Stimulated activated CD8-positive, alpha-beta memory T cell treated with anti-CD3 and anti-CD28 coated beads, Interleukin-4, amount 100 ng/mL, for 1 hour (primary cell): ENCODE measurements at places on chromosomes 2 and 18.

- no peak for DNase-seq
Measured at GRCh38 chr2:160747501-160748170, 254.0 kb upstream of the RBMS1 start.

- DNase-seq, result no peak
Measured at GRCh38 chr18:8689517-8689916, 15.8 kb upstream of the MTCL1 start.

DNA sequence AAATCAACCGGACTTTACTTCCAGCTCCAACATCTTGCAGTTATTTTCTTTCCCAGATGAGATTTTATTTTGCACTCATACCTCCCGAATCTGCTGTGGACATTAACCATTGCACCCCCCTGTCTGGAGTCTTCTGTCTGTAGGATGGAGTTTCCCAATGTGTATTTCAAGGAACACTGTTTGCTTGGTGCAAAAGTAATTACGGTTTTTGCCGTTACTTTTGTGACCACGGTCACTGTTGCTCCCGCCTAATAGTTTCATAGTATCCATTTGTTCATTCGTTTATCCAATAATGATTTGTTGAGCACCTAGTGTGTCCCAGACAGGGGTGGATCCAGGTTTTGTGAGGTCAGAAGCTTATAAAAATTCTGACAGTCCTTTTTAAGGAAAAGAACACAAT is 90.3 kb upstream of the BCL11A start:
- no peak for DNase-seq

- no peak for DNase-seq
Measured at GRCh38 chr2:215487002-215487372, 51.1 kb upstream of the FN1 start.

DNA sequence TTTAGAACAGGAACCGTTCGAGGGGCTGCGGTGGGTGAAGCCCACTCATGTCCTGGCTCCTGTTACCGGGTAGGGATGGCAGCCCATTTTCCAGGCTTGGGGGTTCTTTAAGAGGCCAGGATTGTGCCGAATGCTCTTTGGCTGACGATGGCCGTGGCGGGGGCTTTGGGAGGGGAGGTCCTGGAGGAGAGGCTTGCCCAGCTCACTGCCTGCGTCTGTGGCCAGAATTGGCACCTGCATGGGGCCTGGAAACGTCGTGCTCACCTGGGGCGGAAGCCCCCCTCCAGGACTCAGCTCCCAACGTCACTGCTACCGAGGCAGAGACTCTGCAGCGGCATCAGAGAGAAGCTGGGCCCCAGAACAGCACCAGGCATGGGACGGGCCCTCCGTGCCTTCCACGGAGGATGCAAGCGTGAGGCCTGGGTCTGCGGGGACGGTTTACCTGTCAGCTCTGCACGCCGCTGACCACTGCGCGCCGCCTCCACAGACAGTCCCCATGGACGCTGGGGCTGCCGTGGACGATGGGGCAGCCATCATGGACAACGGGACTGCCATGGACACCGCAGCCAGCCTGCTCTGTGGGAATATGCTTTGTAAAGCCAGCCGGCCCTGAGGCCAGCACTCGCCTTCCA is 82.9 kb downstream of the NFATC1 start:
- DNase-seq, result no peak

DNA sequence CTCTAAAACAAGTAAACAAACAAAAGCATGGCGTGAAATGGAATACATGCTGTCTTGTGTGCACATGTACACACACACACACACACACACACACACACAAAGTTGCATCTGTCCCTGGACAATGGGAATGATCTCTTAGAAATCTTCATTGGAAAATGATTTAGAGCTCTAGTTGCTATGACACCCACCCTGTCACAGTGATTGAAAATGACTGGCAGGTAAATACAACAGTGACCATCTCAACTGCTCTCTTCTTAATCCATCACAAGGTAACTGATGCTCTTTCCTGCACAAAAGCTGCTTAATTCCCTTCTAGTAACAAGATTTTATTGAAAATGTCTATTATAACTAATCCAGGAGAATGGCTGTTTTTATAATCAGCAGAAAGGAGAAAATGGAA is 1011.7 kb upstream of the GYPC start:
- no peak for DNase-seq

GRCh38 chr2:171894612-171894947 is 536 bp upstream of the SLC25A12 start:
- DNase-seq, result no peak

- no peak for DNase-seq
Measured at GRCh38 chr2:236568068-236568921, 1.3 kb upstream of the ACKR3 start.

DNA sequence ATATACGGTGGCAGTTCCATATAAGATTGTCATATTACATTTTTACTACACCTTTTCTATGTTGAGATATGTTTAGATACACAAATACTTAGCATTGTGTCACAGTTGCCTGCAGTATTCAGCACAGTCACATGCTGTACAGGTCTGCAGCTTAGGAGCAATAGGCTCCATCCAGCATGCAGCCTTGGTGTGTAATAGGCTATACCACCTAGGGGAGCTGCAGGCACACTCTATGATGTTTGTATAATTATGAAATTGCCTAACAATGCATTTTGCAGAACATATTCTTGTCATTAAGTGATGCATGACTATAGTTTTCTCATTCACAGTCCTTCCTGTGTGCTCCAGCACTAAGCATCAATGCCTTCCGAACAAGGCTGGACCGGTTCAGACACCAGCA is 133.4 kb downstream of the NDUFA10 start:
- DNase-seq, result no peak

GRCh38 chr18:9994026-9994570 is 80.3 kb downstream of the VAPA start:
- DNase-seq, result no peak

DNA sequence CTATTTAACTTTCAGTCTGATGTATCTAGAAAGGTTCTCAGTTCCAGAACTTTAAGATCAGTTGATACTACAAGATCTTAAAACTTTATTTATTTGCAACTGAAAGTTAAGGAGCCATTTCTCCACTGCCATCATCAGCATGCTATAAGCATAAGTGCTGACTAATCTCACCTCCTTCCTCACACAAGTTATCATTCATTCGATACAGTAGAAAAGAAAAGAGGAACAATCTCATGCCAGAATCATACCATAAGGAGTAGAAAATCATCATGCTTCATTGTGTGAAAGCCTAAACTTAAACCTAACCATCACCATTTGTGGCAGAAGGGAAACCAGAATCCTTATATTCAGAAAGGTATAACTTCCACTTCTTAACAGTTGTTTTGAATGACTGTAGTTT is 176.6 kb upstream of the NRXN1 start:
- DNase-seq, result no peak

DNA sequence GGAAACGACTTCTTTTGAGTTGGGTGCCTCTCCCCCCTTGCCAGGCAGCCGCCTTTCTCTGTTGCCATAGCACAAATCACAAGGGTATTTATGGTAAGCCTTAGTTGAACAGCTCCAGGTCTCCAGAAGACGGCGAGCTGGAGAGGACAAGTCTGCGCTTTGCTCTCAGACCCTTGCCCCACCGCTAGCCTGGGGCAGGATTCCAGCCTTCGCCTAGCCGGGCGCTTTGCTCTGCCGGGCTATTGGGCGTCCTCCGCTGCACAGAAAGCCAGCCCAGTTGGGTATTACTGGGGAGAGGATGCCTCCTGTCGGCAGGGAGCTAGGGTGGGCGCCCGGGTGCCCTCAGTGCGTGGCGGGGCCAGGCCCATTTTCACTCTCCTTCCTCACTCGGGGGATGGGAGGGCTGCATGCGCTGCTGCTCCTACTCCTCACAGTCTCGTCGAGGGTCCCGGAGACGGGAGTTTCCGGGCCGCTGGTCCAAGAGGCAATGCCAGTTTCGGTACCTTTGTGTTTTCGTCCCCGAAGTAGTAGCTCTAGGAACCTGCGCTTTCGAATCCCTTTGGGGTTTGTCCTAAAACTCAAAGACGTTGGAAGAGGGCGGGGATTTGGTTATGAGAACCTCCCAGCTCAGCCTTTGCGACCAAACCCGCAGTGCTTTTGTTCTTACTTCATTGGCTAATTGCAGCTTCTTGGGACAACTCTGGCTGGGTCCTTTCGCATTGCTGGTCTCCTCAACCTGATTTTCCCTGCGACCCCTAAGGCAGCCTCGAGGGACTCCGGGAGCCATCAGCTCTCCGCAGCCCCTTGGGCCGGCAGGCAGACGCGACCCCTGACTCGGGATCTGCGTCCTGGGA is 3.6 kb upstream of the DLX2 start:
- DNase-seq, result no peak

- DNase-seq, result no peak
Measured at GRCh38 chr2:38075507-38076151, at the start of gene CYP1B1. TSS of gene CYP1B1 (minus strand) at chr2:38076151. CDS start at chr2:38075388, 763 bp downstream.

- DNase-seq, result no peak
Measured at GRCh38 chr18:31760695-31761094, at the start of gene SLC25A52. TSS of gene SLC25A52 (minus strand) at chr18:31760880. CDS start at chr18:31760661, 219 bp downstream.

GRCh38 chr18:48790869-48791635 is 159.7 kb downstream of the SMAD7 start:
- DNase-seq, result no peak

GRCh38 chr2:46663614-46664013 is 184.2 kb downstream of the TMEM247 start:
- DNase-seq, result no peak

DNA sequence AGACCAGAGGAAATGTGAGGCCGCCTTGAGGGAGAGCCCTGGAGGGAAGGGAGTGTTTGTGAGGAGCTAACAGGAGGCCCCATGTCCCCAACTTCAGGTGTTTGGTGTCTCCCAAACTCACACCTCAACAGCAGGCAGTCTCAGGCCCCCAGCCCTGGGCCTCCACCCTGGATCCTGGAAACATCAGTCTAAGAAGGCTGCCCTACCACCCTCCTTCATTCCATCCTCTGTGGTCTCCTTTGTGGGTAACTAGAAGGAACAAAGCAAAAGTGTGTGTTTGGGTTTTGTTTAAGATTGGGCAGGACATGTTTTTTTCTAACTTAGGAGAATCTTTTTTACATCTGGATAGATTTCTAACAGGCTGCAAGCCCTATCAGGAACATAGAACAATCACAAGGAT is 404.3 kb downstream of the BCL11A start:
- DNase-seq, result no peak
